Activated CD4-positive, alpha-beta T cell treated with anti-CD3 and anti-CD28 coated beads, Interleukin-2, amount 50 U/mL, for 48 hours (primary cell): ENCODE measurements at places on chromosomes 1 and 21.

- DNase-seq = no peak
Measured at GRCh38 chr1:108892356-108893140, 15.8 kb downstream of the GPSM2 start.

- DNase-seq = peak; percentile 59
Measured at GRCh38 chr1:154423304-154423987, 18.3 kb downstream of the IL6R start.

DNA sequence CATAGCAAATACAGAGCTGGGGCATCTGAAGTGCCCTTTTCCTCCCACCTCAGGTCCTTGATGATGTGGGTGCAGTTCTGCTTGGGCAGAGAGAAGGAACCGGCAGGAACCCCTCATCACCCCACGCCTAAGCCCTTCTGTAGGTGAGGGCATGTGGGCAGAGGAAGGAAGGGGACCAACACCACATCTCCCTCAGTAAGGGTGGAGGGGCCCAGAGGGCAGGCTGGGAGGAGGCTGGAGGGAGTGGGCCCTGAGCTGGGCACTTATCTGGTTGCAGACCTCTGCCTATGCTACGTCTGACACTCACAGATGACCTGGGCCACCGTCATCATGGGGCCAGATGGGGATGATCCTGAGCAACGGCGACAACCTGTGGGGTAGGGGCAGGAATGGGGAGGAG lies 11.0 kb downstream of the ZNF687 start:
- DNase-seq = no peak

- DNase-seq = no peak
Measured at GRCh38 chr1:244759158-244759557, 76.3 kb upstream of the COX20 start.

DNA sequence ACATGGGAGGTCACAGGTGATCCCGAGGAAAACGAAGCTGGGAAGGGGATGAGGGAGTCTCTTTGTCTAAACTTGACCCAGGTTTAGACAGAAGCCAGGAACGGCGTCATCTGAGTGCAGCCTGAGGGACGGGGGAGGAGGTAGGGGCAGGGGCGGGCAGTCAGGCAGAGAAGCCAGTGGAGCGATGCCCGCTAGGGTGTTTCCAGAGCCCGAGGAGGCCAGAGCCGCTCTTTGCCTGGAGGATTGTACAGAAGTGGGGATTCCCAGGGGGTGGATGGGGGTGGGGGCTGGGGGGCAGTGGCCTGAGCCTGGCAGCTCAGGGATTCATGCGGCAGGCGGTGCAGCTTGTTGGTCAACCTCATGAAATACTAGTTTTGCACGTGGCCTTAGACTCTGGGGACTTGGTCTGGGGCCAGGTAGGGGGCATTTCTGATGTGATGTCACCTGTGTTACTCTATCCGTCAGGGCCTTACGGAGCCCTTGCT lies 58.4 kb downstream of the VPS26C start:
- no peak for DNase-seq

- no peak for DNase-seq
Measured at GRCh38 chr1:4126731-4127591, 226.9 kb upstream of the C1orf174 start.

GRCh38 chr1:107474877-107475612 lies 334.2 kb downstream of the NTNG1 start:
- DNase-seq = no peak

GRCh38 chr1:4062041-4062440 lies 162.0 kb upstream of the C1orf174 start:
- DNase-seq = no peak

- no peak for DNase-seq
Measured at GRCh38 chr21:17279663-17280062, 233.2 kb upstream of the CXADR start.

DNA sequence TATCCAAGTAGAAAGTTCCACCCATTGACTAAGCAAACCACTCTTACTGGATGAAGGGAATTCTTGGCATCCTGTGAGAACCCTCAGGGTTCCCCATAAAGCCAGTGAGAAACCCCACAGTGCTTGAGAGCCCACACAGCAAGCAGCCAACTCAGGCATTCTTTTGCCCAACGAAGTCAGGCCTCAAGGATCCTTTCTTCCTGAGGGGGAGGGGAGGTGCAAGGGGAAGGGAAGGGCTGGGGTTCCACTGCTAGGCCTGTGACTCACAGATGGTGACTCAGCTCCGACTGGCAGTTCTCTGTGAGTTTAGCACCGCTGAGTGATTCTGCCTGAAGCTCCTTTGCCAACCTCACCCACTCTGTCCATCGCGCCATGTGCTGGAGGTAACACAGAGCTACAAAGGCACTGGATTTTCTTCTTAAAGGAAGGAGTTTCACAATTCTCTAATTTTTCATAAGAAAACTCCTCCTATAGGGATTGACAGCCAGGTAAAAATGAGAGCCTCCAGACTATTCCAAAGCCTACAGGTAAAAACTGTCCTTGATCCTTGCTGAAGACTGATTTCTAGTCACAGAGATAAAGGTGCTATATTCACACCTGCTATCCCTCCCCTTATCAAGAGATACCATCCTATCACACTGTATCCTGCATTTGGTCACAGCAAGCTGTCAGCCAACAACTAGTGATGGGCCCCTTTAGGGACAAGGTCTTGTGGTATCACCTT lies 4.8 kb downstream of the ENO1 start:
- DNase-seq = peak; percentile 86

- no peak for DNase-seq
Measured at GRCh38 chr21:43858806-43859648, 6.0 kb upstream of the AGPAT3 start.

- peak; percentile 93 for DNase-seq
Measured at GRCh38 chr1:66929999-66930822, 5.4 kb downstream of the MIER1 start.

- DNase-seq = no peak
Measured at GRCh38 chr1:58904299-58905125, 120.7 kb upstream of the JUN start.

GRCh38 chr1:110875216-110875731 lies 2.3 kb downstream of the CD53 start:
- peak; percentile 56 for DNase-seq

DNA sequence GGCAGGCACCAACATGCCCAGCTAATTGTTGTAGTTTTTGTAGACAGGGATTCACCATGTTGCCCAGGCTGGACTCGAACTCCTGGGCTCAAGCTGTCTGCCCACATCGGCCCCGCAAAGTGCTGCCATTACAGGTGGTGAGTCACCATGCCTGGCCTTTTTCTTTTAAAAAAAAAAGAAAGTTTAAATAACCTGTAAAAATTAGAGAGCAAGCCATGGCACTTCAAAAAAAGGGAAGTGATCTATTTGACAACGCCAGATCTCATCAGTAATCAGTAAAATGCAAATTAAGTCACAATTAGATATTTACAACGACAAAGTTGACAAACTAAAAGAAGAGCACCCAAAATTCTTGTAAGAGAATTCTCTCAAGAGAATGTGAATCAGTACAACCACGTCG lies 2.9 kb upstream of the RBBP5 start:
- DNase-seq = no peak

- no peak for DNase-seq
Measured at GRCh38 chr1:159598196-159598595, 10.6 kb downstream of the APCS start.

- DNase-seq = no peak
Measured at GRCh38 chr1:247883346-247883745, 12.0 kb upstream of the OR2W3 start.

DNA sequence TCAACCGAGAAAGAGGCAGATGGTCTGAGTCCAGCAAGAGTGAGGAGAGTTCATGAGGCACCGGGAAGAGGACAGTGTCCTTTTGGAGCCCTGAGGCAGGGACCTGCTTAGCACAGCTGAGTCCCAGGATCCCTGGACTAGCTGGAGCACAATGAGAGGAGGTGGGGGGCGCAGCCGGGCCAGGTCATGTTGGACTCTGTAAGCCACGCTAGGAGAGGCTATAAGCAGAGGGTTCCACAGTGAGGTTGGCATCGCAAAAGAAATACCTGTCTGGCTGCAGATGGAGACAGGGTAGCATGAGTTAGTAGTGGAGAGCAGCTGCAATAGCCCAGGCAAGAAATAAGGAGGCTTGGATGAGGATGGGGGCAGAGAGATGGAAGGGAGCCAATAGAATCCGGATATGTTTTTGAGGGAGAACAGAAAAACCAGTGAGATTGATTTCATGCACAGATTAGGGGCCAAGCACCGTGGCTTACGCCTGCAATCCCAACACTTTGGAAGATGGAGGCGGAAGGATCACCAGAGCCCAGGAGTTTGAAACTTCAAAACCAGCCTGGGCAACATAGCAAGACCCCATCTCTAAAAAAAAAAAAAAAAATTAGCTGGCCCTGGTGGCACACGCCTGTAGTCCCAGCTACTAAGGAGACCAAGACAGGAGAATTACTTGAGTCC lies 98.2 kb downstream of the DHRS3 start:
- DNase-seq = no peak

- DNase-seq = no peak
Measured at GRCh38 chr21:42366292-42367010, at the start of gene TFF1. Gene TFF1, minus strand, starts transcription at chr21:42366535. Its CDS starts 40 bp downstream, at chr21:42366495.

- DNase-seq = no peak
Measured at GRCh38 chr1:203641503-203641890, 14.9 kb downstream of the ATP2B4 start.

DNA sequence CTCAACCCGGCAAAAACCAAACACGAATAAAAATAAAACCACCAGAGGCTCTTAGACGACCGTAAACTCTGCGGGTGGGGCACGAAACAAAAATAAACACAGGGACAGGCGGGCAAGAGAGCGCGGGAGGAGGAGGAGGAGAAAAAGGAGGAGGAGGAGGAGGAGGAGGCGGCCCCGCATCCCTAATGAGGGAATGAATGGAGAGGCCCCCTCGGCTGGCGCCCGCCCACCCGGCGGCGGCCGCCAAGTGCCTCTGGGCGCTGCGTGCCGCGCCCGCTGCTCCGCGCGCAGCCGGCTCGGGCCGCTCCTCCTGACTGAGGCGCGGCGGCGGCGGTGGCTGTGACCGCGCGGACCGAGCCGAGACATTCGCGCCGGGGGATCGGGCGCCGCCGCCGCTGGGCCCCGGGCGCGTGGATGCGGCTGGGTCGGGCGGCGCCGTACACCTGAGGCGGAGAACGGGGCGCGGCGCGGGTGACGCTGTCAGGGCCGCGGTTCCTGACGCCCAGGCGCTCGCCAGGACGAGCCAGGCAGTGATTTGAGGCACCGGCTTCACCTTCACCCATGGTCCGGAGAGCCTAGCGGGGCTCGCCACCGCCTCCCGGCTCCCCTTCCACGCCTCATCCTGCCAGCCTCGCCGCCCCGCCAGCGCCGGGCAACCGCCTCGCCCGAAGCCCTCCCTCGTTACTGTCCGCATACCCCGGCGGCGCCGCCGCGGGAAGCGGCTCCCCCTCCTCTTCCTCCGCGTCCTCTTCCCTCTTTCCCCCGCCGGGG lies at the start of gene MARK1:
TSS of gene MARK1 (plus strand) at position 229 of the 771 bp plus-strand sequence. CDS start 687 bp downstream, outside the sequence.
- peak; percentile 7 for DNase-seq

- DNase-seq = peak; percentile 54
Measured at GRCh38 chr1:221478050-221478949, 263.6 kb downstream of the DUSP10 start.

DNA sequence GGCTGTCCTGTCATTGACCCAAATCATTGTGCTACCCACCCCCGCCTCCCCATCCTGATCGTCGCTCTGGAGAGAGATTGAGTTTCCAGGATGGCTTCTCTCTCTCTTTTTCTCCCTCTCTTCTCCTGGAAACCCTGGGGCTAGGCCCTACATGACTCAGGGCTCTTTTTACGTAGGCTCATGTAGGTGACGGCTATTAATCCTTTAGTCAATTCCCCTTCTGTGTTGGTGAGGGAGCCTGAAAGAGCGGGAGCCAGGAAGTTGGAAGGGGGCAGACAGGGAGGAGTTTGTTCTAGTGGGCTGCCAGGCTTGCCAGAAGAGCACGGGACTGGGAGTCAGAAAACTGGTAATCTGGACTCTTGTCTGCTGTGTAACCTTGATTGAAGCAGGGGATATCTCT lies 9.7 kb downstream of the ATP2B4 start:
- no peak for DNase-seq

DNA sequence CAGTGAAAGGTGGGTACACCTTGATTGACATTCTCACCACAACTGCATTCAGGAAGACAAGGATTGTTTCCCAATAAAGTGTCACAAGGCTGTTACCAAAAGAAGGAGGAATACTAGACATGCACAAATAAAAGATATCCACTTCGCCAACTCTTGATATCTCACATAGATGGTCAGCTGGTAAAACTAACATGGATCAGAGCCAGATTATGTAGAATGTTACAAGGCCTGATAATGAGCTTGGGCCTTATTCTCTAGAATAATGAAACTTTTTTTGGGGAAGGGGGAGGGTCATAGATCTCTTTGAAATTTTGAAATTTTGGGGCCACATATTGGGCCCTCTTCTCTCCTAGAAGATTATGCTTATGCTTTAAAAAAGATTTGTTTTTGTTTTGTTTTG lies 24.9 kb downstream of the RAP1A start:
- no peak for DNase-seq

- DNase-seq = no peak
Measured at GRCh38 chr1:183630748-183631147, 4.8 kb downstream of the ARPC5 start.

GRCh38 chr1:58739856-58740466 lies 40.1 kb upstream of the MYSM1 start:
- DNase-seq = no peak

GRCh38 chr1:36238433-36238832 lies 14.2 kb downstream of the THRAP3 start:
- DNase-seq = no peak

GRCh38 chr1:118186026-118186425 lies 998 bp upstream of the SPAG17 start:
- DNase-seq = no peak

DNA sequence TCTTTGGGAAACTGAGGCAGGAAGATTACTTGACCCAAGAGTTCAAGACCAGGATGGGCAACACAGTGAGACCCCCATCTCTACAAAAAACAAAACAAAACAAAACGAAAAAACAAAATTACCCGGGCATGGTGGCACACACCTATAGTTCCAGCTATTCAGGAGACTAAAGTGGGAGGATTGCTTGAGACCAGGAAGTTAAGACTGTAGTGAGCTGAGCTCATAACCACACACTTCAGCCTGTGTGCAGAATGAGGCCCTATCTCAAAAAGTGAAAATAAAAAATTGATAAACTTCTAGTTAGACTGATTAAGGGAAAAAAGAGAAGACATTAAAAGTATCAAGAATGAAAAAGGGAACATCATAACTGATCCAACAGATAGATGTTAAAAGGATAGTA lies 154.0 kb downstream of the RHOU start:
- DNase-seq = no peak

DNA sequence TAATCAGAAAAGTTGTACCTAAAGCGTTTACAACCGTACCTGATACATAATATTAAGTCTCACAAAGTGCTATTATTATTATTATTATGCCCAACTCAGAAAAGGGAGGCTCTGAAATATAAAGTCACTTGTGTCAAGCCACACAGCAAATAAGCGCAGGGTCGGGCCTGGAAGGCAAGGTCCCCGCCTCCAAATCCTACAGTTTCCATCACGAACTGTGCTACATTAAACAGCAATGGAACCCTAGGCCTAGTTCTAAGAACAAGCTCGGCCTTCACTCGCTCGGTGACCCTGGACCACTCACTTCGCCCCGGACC lies 549 bp downstream of the PARS2 start:
- no peak for DNase-seq

GRCh38 chr1:12166834-12167492 lies at the start of gene TNFRSF1B:
Gene TNFRSF1B, plus strand, starts transcription at chr1:12166991. Its CDS starts 101 bp downstream, at chr1:12167092.
- DNase-seq = peak; percentile 81
